ENCODE measurements at places on chromosomes 7 and 10.

DNA sequence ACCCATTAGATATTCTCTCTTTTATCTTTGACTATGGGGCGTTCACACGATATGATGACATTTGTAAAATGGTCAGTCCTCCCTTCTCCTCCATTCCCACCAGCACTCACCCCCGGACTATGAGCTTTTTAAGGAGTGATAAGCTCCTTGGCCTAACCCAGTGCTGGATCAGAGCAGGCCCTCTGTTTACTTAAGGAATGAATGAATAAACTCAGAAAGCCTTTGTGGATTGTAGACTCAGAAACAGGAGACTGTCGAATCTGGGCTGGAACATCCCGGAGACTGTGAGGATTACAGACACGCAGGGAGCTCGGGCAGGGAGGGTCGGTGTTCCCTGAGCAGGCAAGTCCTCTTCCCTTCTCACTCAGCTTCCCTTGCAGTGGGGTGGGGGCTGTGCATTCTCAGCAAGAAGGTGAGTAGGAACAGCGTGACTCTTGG, 6.8 kb upstream of the ZCCHC24 start:
- peak; percentile 55 for DNase-seq

DNA sequence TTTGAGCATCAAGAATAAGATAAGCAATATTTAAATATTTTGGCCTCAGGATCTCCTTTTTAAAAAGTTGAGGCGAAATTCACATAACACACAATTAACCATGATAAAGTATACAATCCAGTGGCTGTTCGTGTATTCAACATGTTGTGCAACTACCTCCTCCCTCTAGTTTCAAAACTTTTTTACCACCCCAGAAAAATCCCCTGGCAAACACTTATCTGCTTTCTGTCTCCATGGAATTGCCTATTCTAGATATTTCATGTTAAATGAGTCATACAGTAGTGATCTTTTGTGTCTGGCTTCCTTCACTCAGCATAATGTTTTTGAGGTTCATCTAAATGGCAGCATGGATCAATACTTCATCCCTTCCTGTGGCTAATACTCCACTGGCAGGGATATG, 31.8 kb upstream of the IL15RA start:
- DNase-seq = no peak

GRCh38 chr7:66894463-66895080, 26.5 kb upstream of the TMEM248 start:
- DNase-seq = no peak

GRCh38 chr7:154832557-154833138, 170.3 kb downstream of the PAXIP1 start:
- DNase-seq = no peak

DNA sequence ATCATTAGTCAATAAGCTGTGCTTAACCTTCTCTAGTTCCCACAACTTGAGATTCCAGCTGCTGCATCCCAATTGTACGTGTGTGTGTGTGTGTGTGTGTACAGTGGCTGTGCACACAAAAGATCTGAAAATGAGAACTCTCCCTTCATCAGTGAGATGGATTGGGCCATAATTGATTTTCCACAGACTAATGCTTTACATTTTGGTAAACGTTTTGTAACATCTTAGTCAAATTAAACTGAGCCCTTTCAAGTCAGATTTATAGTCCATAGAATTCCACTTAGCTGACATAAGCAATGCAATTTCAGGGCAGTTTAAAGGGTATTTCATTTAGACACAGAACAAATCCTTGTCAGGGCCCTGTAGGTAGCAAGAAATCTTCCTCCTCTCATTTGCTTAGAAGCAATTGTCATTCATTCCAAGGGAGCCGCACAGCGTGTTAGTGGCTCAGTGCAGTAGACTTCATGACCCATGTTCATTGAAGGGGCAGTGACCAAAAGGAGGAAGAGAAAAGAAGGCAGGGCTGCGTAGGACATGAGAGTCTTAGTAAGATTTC, 1123.5 kb upstream of the AUTS2 start:
- no peak for DNase-seq
